ENCODE measurements at places on chromosomes 3 and 15.

DNA sequence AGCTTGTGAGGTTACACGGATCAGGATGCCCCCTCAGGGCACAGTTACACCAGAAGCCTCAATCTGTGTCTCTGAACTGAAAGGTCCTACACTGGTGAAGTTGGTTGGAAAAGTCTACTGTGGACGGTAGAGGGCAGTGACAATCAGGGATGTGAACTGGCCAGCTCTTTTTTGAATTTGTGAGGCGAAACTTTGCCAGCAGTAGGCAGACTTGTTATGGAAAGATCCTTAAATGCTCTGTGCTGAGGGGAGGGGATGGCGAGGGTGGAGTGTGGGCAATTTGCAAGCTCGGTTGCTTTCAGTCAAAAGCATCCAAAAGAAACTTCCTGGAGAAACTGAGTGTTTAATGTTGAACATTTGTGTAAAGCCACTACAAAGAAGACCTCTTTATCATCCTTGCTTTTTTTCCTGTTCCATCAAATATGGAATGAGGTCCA is 127.4 kb upstream of the ABHD17C start:
- DNase-seq, result no peak

GRCh38 chr15:75810874-75811498 is 32.3 kb upstream of the UBE2Q2 start:
- no peak for DNase-seq

DNA sequence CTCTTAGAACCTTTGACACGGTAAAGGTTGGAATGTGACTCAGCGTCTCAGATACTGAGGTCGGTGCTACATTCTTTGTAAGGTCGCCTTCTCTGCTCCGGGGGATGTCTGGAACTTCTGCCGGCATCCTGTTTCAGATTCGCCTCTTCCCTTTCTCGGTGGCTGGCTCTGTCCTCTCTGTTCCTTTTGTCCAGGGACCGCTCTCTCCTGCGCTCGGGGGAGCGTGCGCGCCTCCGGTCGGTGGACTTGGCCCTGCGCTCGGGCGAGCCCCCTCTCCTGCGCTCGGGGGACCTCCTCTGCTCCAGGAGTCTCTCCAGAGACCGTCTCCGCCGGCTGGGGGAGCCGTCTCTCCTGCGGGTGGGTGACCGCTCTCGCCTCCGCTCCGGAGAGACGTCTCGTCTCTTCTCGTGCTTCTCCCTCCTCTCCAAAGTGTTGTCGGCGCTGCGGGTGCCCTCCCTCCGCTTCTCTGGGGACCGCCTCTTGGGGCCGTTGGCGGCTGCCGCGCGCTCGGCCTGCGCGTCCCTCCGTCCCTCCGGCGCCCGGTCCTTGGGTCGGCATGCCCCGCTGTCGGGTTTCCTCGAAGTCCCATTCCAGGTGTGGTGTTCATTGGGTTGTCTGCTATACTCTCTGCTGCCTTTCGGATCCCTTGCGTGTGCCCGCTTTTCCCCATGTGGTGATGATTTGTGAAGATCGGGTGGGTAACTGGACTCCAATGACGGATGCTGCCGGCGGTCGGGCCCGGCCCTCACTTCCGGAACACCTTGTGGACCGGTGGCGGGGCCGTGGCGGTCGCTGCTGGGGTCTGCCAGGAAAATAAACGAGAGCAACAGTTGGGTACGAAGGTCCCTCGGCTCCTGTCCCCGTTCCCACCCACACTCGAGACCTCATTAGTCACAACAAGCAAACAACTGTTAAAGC is 668.8 kb upstream of the ADAMTS9 start:
- DNase-seq, result no peak

DNA sequence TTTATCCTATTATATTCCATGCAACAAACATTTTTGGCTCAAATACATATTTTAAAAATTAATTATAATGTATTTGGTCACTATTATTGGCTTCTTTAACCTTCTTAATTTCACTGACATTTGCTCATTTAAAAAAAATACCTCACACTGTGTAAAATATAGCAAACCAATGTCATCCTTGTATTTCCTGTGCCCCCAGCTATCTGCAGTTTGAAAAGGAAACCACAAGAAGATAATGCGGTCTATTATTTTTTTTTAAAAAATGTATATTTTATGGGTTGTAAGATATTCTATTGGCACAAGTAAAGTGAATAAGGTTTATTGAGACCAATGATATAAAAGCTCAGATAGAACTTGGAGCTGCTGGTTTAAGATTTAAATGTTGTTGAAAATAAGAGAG is 904.2 kb downstream of the SI start:
- DNase-seq, result no peak

DNA sequence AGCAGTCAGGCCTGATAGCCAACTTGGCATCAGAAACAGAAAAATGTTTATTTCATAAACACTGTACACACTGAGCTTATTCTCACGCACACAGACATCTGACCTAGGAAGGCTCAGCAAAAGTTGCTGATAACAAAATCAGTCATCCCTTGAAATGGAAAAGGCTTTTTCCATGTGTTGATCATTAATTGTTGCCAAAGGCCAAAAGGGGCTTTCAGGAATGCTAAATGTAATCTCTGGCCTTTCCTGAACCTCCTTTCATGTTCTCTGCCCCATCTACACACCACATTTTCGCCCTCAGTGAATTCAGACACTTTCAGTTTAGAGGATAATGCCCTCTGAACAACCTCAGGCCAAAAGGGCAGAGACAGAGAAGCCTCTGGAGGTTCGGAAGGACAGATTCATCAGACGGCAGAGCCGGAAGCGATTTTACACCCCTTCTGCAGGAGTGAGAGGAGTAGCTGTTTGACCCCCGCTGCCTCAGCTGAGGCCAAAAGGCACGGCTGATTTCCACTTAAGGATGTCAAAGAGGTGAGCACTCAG is 14.5 kb downstream of the RTP4 start:
- no peak for DNase-seq

GRCh38 chr15:41971089-41971894 is 1.1 kb downstream of the EHD4 start:
- DNase-seq, result no peak

DNA sequence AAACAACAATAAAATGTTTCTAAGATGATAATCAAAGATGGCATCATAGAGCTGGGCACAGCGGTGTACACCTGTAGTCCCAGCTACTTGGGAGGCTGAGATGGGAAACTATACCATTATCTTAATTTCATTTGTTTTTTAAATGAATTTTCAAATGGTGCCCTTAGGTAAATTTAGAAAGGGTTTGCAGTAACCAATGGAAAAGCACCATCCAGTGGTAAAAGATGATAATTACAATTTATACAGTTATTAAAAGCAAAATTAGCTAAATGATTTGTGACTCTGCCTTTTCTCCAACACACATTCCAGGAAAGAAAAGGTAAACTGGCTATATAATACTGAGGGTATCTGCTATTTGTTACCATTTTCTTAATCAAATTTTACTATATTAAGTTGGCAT is 14.4 kb upstream of the ANKRD28 start:
- DNase-seq, result no peak

DNA sequence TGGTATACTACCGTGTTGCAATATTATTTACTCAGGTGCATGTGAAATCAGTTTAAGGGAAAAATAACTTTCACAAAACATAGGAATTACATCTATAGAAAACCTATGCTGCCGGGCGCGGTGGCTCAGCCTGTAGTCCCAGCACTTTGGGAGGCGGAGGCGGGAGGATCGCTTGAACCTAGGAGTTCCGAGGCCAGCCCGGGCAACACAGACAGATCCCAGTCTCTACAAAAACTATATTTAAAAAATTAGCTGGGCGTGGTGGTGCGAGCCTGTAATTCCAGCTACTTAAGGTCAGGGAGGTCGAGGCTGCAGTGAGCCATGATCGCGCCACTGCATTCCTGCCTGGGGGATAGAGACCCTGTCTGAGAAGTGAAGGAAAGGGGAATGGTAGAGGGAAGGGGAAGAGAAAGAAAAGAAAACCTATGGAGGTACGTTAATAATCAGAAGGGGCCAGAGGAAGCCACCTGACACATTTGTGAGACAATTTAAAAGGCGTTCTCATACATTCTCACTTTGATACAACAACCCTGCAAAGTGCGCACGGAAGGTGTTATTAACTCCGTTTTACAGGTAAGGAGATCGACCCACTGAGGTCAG is 456 bp upstream of the TMEM62 start:
- no peak for DNase-seq

DNA sequence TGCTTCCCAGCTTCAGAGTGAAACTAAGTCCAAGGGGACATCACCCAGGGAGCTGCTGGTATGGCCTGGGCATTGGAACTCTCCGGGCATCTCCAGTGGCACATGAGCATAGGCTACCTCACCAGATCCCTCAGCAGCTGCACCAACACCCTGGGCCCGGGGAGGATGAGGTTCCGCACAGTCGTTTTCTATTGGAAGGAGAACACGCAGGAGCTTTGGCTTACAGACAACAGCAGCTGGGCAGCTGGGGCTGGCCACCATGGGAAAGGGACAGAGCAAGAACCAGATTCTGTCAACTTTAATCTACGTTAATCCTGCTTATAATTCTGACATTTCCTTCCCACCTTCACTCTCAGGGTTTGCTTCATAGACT is 65.5 kb downstream of the MYO1E start:
- DNase-seq, result no peak

DNA sequence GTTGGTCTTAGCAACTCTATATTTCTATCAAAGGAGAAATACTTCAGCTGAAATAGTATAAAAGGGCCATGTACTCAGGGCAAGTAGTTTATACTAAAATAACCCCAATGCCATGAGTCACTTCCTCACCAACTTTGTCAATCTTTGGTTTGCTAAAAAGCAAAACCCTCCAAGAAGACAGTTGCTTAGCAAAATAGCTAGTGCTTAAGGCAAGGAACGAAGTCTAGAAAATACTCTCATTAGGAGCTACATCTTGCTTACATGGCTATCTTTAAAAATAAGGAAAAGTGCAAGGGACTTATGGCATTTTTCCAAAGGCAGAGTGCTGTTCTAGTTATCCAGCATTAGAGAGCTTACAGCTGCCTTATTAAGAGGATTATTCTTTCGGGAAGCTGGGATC is 28.4 kb downstream of the P3H2 start:
- no peak for DNase-seq

DNA sequence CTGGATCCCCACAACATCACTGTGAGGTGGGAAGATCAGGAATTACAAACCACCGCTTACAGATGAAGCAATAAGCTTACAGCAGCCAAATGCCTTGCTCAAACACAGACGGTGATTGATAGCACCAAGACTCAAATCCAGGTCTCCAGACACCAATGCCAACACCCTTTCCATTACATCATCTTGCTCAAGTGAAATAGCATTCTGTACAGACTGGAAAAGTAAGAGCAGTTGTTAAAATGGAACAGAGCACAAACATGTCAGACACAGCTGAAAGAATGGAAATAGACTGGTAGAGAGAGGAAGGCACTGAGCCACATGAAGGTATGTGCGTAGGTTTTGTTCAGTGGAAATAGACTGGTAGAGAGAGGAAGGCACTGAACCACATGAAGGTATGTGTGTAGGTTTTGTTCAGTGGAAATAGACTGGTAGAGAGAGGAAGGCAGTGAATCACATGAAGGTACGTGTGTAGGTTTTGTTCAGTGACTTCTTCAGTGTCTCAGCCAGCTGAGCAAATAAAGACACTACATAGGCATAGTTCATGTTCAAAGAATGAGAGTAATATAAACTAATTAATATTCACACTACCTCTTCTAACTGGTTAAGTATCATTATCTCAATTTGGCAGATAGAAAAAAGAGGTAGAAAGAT is 15.6 kb downstream of the CLDN1 start:
- no peak for DNase-seq

DNA sequence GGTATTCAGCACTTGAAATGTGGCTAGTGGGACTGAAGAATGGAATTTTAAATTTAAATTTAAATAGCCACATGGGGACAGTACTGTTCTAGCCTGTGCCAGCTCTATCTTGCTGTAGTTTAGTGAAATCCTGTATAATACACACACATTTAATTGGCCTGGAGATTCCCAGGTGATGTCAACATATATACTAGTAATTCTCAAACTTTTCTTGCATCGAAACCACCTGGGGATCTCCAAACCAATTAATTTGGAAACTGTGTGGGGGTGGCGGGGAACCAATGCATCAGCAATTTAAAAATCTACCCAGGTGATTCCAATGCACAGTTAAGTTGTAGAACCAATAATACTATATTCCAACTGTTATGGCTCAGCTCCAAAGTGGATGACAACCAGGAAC is 228.9 kb upstream of the MRPL3 start:
- DNase-seq, result no peak

Measured in esophagus muscularis mucosa (tissue), 4 donors.